Renal cortex interstitium (tissue), 15 donors: ENCODE measurements at places on chromosomes 3 and 15.

GRCh38 chr3:127483902-127484591, 106.5 kb downstream of the TPRA1 start:
- no peak for DNase-seq

DNA sequence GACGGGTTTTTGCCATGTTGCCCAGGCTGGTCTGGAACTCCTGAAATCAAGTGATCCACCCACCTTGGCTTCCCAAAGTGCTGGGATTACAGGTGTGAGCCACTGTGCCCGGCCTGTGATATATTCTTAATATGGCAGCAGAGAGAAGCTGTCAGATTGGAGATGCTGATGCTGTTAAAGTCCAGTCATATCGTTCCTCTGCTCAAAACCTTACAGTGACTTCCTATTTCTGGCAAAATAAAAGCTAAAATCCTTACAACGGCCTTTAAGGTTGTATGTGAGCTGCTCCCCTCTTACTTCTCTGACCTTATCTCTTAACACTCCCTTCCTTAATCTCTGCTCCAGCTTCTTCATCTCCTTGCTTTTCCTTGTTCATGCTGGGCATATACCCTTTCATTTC, 26.6 kb upstream of the MGA start:
- DNase-seq: no peak

- no peak for DNase-seq
Measured at GRCh38 chr15:57697588-57697987, 8.9 kb upstream of the POLR2M start.

GRCh38 chr3:177494216-177494615, 296.9 kb upstream of the TBL1XR1 start:
- no peak for DNase-seq

DNA sequence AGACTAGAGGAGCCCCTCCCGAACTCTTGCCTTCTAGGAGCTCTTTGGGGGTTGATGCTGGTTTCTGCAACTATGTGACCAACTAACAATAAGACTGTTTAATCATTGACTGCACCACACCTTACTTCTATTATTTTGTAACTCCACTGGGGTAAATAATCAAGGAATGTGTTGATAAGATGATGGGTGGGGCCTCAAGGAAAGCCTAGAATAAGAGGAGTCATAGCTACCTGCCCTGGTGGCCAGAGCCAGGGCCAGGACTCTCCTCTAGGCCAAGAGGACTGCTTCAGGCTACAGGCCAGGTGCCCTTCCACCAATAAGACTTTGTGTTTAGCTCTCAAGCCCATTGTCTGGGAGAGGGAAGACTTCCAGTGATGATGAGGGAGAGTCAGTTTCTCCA, 41.2 kb upstream of the PIAS1 start:
- no peak for DNase-seq

GRCh38 chr3:186613637-186614265, 891 bp downstream of the AHSG start:
- DNase-seq: no peak
